ENCODE measurements at places on chromosomes 5 and 9. TPM values are rescaled to one million over a fixed set of nuclear protein-coding genes. Genes with fewer than 3 reads are reported as not detected.

The IFNA13 gene
- total RNA-seq, result not detected

The RGMB gene
- 1.7 TPM for total RNA-seq

The MBLAC2 gene
- total RNA-seq, result 3.7 TPM

The GARNL3 gene
- 2.0 TPM for total RNA-seq

The GAPT gene
- total RNA-seq, result not detected

The MEIKIN gene
- not detected for total RNA-seq

The LMNB1 gene
- 206 TPM for total RNA-seq

DNA sequence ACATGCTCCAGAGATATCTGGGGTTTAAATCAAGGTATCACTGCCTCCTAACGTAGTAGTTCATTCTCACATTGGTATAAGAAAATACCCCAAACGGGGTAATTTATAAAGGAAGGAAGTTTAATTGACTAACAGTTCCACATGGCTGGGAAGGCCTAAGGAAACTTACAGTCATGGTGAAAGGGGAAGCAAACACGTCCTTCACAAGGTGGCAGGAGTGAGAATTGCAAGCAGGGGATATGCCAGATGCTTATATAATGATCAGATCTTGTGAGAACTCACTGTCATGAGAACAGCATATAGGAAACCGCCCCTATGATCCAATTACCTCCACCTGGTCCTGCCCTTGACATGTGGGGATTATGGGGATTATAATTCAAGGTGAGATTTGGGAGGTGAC lies 1280.2 kb upstream of the C9orf72 start:
- DNase-seq, result no peak

DNA sequence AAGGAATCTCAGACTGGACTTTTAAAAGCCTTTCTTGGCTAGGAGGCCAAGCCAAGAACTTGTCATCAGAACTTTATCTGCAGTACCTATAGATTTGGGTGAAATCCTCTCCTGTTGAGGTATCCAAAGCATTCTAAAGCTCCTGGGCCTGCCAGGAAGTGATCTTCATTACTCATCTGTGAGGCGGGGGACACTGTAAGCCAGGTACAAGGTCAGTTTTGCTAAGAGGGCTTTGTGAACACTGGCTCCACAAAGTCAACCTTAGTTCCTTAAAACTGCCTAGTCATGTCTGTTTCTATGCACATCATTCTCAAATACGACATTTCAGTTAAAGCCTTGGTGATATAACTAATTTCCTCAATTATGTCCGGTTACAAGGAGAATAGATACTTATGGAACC lies 236.7 kb downstream of the PIK3R1 start:
- DNase-seq, result no peak

DNA sequence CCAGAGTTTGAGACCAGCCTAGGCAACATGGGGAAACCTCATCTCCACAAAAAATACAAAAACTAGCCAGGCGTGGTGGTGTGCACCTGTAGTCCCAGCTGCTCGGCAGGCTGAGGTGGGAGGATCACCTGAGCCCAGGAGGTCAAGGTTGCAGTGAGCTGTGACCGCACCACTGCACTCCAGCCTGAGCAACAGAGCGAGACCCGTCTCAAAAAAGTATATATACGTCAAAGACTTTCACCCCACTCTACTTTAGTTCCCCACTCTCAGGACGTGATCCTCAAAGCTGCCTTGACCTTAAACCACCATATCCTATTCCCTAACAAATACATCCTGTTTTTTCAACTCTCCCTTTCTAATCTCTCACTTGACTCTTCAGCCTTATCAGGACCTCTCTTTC lies 41.0 kb downstream of the PCDHGC5 start:
- no peak for DNase-seq

- no peak for DNase-seq
Measured at GRCh38 chr9:117860849-117861248, 156.6 kb downstream of the TLR4 start.

- no peak for DNase-seq
Measured at GRCh38 chr5:13498279-13498678, 446.2 kb downstream of the DNAH5 start.

- no peak for DNase-seq
Measured at GRCh38 chr5:139061274-139061673, 136.9 kb downstream of the SIL1 start.

DNA sequence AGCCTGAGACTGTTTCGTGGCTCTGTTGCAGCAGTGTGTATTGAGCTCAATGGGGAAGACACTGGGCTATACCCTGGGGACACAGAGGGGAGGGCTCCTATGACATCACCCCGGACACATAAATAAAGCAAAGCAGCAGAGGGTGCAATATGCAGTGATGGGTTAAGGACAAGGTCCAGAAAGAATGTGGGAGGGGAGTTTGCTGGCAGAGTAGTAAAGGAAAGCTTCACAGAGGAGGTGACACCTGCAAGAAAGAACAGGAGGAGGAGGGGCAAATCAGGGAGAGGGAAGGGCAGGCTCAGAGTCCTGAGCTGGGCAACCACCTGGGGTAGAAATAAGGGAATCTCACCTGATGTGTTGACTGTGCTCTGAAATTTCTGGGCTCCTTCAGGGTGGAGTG lies 35.3 kb upstream of the CDKN2AIPNL start:
- DNase-seq, result peak; percentile 24

- DNase-seq, result no peak
Measured at GRCh38 chr9:111696796-111697195, 35.4 kb downstream of the GNG10 start.

- no peak for DNase-seq
Measured at GRCh38 chr9:134476272-134476941, 150.2 kb downstream of the RXRA start.

- DNase-seq, result no peak
Measured at GRCh38 chr5:140324617-140325241, 21.7 kb downstream of the HBEGF start.

DNA sequence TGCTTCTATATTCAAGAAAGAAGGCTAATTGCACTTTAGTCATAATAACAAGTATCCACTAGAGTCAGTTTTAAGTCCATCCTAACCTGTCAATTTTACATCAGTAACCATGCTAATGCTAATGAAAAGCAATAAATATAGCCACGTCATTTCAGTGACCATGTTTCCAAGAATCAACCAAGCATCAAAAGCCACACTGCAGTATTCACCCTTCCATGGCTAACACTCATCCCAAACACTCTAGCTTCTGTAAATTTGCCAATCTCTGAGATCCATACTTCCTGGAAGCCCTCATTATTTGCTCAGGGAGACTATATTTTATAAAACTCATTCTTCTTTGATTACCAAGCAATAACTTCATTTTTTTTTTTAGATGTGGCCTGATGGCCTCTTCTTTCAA lies 712.0 kb downstream of the CETN3 start:
- peak; percentile 17 for DNase-seq

DNA sequence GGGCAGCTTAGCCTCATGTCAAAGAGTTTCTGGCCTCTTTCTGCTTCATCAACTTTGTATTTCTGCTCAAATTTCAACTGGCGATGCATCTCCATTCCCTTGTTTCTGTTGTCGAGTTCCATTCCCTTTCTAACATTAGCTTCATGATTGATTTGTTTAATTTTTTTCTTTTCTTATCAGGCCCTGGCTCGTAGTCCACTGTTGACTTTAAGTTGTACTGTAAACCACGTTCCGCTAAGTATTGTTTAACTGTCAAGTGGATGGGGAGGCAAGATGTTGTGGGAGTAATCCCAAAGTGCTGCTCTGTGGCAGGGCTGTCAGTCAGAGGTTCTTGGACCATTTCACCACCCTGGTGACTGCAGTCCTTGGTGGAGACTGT lies 309.1 kb downstream of the PSAT1 start:
- DNase-seq, result peak; percentile 23

All from Caki2 (cell line).